ENCODE measurements at places on chromosomes 12 and 14. TPM values are rescaled to one million over a fixed set of nuclear protein-coding genes. Genes with fewer than 3 reads are reported as not detected.

The TAPBPL gene
- total RNA-seq = 10.9 TPM

The TAS2R19 gene
- total RNA-seq = 9.0 TPM

The SERPINA4 gene
- not detected for total RNA-seq

DNA sequence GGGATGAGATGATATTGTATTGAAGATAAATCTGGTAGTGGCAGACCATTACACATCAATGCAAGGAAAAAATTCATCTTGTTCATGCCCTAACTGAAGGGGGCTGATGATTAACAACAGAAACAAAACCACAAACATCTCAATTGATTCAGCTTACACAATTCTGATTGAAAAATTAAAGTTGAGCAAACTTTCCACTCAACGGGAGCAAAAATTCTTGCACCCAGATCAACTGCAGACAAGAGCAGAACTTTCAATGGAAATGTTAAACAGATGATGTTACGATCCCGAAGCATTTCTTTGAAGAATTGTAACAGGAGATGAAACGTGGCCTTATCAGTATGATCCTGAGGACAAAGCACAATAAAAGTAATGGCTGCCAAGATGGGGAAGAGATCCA, 172.4 kb upstream of the SOX5 start:
- no peak for DNase-seq

DNA sequence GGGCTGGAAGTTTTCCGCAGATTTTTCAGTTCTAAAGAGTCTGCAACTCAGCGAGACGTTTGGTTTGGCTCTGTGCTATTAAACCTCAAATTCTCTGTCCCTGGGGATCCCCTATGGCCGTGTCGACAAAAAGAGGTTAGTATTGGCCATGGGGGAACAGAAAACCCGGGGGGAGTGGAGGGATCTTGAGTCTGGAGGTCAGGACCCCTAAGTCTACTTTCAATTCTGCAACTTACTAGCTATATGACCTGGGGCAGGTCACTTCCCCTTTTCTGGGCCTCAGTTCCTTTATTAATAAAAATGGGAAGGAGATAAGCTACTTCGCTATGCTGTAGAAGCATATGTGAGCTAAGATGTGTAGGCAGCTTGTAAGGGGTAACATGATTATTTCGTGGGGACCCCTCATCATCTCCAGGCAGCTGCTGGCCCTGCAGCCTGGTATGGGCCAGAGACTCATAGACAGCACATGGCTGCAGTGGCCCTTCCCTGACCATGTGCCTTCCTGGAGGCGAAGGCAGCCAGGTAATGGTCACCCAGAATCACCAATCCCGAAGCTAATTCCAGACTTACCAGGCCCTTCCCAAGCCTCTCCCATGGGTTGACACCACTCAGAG, 8.6 kb downstream of the ASB2 start:
- no peak for DNase-seq

GRCh38 chr12:108321688-108322087, 17.4 kb downstream of the CMKLR1 start:
- DNase-seq = no peak

DNA sequence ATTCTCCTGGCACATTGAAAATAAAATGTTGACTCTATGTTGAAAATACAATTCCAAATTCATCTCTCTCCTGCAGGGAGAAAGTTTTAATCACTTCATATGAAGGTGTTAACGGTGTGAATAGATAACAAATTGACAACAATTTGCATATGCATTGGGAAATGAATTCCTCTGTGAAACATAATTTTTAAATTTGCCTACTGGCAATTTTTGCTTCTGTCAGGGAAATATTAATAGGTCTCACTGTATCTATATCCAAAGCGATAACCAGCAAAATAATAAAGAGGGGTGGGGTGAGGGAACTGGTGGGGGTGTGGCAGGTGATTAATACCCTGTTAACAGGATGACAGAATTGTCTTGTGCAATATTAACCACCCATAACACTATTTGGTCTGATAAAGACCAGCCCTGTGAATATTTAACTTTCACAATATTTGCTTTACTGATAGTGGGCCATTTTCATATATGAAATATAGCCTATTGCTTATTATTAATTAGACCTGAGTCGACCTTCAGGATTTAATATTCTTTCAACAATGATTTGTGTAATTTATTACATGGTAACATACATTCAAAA, 239.0 kb upstream of the SSTR1 start:
- no peak for DNase-seq

DNA sequence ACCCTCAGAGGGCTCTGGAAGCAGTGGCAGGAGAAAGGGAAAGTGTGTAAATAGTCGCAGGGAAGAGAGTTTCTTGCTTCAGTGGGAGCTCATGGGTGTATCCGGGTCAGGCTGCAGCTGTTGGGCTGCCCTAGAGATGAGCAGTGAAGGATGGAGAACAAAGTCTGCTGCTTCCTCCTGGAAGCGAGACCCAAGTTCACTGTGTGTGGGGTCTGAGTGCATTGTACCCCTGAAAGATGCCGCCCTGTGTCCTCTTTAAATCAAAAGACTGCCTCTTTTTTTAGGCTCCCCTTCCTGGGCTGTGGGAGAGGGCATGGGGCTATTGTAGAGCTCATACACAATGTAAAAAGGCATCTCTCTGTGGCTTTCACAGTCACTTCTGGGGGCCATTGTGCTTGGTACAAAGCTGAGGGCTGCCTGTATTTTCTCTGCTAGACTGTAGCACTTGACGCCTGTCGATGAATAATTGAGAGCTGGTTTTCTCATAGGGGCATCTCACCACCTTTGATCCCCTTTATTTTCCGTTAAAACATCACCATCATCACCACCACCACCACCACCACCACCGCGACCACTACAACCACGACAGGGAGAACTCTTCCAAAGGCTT, 16.7 kb downstream of the CHST11 start:
- DNase-seq = no peak

GRCh38 chr12:89924191-89924590, 215.6 kb upstream of the ATP2B1 start:
- DNase-seq = no peak

DNA sequence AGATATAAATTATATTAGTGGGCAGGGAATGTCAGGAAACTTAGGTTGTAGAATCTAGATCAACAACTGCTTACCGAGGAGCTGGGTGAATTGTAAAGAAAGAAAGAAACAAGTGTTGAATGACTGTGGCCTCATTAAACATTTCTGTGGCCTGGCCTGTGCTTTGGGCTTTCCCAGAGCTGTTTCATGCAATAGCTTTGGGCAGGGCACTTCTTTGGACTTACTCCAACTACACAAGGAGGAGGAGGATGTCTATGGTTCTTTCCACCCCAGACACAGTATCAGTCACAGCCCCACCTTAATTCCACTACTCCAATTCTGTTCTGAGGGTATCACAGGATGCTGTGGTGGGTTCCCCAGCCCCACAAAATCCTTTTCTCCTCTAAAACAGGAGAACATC, 38.0 kb downstream of the DPF3 start:
- peak; percentile 42 for DNase-seq

- DNase-seq = no peak
These were observed 101.6 kb downstream of the PELI2 start for GRCh38 chr14:56219666-56220413.

DNA sequence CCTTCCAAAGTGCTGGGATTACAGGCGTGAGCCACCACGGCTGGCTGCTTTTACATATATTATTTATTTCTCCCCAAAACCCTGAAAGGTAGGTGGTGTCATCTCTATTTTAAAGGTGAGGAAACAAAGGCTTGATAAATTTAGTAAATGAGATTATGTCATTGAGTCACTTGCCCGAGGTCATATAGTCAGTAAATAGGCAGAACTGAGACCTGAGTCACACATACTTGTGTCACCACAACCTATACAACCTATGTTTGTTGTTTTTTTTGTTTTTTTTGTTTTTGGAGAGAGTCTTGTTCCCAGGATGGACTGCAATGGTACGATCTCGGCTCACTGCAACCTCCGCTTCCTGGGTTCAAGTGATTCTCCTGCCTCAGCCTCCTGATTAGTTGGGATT, 12.8 kb downstream of the TSFM start:
- peak; percentile 30 for DNase-seq

DNA sequence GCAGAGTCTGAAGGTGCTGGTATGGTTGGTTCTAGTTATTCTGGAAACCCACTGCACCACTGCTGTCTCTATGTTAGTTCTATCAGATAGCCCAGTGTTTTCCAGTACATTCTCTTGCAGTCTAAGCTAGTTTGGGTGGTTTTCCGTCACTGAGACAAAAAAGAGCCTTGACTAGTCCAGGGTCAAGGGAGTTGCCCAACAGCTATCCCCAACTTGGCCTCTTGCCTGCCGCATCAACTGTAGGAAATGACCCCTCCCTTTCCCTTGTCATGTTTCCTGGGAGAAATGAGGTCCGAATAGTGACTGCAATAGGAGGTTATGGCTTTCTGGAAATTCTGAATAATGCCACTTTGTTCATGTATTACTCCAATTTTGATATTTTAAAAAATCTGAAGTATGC, 160.4 kb downstream of the EFCAB11 start:
- no peak for DNase-seq

GRCh38 chr12:23446746-23447145, 502.7 kb downstream of the SOX5 start:
- no peak for DNase-seq

DNA sequence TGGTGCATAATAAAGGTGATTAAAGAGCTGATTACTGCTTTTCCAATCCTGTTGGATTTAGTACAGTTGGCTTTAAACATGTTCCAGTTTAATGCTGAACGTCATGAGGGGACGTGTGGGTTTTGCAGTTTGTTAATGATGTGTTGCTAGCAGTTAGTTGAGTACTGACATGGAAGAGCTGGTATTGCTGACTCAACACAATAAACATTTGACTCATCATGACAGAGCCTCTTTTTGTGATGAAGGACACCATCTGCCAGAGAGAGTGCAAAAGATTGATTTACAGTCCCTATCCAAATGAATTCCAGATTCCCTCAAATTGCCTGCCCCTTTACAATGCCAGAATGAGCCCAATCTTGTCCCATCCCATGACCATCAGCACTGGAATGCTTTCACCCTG, 346.2 kb upstream of the PRICKLE1 start:
- DNase-seq = peak; percentile 35

DNA sequence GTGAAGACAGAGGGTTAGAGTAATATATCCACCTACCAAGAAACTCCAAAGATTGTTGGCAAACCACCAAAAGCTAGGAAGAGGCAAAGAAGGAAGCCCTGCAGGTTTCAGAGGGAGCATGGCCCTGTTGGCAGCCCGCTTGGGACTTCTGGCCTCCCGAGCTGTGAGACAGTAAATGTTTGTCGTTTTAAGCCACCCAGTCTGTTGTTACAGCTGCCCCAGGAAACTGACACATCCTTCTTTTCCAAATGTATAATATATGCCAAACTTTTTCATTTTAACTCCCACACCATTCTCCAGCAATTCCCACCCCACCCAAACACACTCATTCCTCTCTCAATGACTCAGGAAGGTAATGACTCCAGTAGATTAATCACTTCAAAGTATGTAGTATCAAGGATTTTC, 74.0 kb downstream of the RPS29 start:
- peak; percentile 96 for DNase-seq

Measured in Daoy (cell line).